Stimulated activated naive B cell treated with anti-CD40 and anti-IgM and Interleukin-4, amounts not matched to agents 10 μg/mL and 1 μg/mL and 100 μg/mL, for 72 hours (primary cell): ENCODE measurements at places on chromosomes 7 and 10.

DNA sequence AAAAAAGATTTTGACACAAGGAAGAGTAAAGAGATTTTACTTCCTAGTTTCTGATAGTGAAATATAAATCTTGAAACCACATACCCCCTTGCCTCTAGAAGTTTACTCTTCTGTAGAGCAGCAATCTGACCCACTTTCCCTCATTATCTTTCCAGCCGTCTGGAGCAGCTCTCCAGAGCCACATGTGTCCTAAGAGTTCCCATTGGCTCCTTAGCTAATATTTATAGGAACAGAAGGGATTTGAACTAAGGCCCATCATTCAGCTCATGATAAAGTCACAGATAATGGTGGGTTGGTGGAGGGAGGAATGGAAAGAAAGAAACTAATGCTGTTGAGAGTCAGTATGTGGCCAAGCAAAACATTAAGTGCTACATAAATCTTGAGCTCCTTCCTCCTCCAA, 121.8 kb downstream of the INHBA start:
- DNase-seq: no peak

- no peak for DNase-seq
Observed at GRCh38 chr10:1516492-1517165, 220.7 kb downstream of the ADARB2 start.

- no peak for DNase-seq
Observed at GRCh38 chr10:32412499-32412853, 33.5 kb upstream of the CCDC7 start.

DNA sequence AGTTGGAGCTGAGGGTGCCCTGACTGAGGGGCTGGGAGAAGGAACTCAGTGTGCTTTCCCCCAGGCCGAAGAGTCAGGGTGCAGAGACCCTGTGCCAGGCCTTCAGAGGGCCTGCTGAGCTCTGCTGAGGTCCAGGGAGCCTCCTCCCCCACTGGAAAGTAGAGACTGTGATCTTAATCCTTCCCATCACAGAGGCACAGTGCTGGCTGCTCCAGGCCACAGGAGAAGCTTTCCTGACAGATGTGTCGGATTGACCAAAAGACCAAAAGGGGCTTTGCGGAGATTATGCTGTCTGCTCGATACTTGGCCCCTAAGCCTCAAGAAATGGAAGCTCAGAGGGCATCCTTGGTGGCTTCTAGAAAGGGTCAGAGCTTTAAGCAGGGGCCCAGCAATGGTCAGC, 32.9 kb upstream of the BTRC start:
- DNase-seq: no peak

- no peak for DNase-seq
Observed at GRCh38 chr7:145092766-145093165, 256.9 kb upstream of the TPK1 start.

GRCh38 chr7:36198854-36199266, 45.8 kb downstream of the EEPD1 start:
- no peak for DNase-seq

DNA sequence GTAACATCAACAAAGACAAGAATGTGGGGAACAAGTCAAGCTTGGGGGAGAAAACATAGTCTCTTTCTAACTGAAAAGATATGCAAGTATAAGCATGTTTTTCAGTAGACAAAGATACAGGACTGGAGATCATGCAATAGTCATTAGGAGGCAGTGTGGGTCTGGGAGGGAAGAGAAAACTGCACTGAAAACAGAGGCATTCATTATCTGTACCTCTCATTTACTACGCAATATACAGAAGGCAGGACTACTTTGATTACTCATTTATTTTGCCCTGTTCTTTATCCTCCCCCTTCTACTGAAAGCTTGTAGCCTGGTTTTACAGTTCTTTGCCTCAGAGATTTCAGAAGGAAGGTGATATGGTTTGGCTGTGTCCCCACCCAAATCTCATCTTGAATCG, 341.2 kb downstream of the CRPPA start:
- no peak for DNase-seq

GRCh38 chr7:27435461-27435860, 192.9 kb downstream of the EVX1 start:
- no peak for DNase-seq

GRCh38 chr7:6179620-6180343, 92.6 kb downstream of the CYTH3 start:
- DNase-seq: no peak

DNA sequence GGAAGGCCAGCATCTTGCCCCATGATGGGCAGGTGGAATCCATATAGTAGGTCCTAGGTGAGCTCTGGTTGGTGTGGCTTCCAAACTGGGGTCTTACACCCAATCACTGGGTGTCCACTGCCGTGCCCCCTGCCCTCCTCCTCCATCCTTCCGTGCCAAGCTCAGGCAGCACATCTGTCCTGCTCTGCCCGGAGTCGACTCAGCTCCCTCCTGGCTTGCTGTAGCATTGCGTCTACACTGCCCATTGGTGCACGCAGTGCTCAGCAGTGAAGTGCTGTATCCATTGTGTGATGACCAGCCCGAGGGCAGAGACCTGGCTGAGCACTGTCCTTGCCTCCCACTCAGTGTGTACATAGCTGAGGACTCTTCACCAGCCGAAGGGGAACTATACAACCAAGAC, 148.4 kb downstream of the ADAM12 start:
- no peak for DNase-seq

- DNase-seq: no peak
Observed at GRCh38 chr7:156781972-156782371, 111.0 kb downstream of the LMBR1 start.

DNA sequence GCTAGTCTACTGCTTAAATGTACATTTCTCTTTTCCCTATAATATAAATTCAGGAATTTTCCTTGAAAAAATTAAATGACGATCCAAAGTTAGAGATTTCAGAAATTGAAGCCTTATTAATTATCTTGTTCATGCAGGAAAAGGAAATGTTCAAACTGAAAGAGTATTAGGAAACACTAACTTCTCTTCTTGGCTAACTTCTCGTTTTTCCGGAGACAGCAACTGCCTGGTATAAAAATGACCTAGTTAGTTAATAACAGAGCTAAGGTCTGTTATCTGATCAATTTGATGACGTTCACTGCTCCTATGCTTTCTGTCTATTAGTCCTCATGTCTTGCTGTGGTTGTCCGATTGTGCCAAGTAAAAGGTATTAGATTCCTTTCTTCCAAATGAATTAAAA, 212.5 kb downstream of the DGKB start:
- DNase-seq: no peak

DNA sequence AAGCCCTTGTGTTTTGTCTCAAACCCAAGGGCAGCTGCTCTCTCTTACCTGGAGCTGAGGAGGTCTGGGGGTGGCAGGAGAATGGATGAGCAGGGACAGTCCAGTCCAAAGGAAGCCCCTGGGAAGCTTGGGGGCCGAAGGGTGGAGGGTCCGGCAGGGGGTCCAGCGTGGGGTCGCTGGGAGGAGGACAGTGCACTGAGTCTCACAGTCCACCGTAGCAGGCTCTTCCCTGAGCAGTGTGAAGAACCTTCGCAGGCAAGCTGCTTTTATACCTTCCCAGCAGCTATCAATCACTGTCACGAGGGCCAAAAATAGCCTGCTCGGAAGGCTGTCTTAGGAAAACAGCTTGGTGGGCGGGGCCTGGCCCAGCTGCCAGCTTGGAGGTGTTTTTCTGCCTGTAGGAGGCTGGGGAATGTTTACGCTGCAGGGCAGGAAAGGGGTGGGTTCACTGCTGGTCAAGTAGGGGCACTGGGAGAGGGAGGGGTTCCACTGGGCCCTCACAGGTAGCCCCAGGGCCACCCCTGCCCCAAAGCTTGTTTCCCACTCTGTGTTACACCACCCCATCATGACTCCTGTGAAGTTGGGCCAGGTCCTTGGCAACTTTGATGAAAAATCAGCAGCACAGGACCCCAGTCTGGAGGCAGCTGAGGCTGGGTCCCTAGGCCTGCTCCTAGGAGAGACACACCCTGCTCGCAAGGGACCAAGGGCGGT, at the start of gene DEPP1:
TSS of gene DEPP1 (minus strand) at position 240 of the 711 bp plus-strand sequence. CDS start 779 bp downstream, outside the sequence.
- no peak for DNase-seq

- DNase-seq: peak; percentile 74
Observed at GRCh38 chr10:88385601-88386203, 197.4 kb downstream of the RNLS start.

- no peak for DNase-seq
Observed at GRCh38 chr10:132162021-132162531, 24.7 kb upstream of the DPYSL4 start.

DNA sequence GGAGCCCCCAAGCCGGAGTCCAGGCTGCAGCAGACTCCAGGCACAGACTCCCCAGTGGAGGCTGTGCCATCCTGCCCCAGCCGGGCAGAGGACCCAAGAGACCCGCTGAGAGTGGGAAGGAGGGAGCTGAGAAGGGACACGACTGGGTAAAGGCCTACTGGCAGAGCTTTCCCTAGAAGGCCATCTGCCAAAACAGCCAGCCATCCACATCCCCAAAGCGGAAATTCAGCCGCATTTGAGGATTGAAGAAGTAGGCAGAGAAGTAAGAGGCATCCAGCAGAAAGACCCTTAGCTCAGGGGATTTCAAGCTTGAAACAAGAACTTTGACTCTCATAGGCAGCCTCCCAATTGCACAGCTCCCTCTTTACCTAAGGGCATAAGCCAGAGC, 857 bp downstream of the CPXM2 start:
- DNase-seq: no peak

- peak; percentile 49 for DNase-seq
Observed at GRCh38 chr7:117791877-117792780, 81.1 kb downstream of the CTTNBP2 start.

DNA sequence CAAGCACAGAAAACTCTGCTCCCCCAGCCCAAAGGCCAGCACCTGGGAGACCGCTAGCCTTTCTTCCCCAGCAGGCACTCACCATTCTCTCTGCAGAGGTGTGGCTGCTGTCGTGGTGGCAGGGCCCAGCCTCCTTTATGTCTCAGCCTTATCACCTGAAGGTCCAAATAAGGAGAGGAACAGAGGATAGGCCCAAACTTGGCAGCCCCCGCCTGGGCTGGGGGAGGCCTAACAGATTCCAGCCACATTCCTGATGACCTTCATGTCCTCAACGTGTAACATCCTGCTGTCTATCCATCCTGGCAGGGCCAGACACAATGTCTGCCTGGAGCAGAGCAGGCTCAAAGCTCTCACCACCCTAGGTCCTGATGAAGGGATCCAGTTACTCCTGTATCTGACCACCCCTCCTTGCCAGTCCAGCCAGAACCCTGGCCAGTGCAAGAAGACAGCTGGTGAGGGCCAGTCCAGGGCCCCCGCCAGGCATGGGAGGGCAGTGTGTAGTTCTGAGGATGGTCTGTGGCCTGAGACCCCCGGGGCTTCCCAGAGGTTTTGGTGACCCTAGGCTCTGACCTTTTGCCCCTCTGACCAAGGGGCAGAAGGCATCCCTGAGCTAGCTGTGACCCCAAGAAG, at the start of gene MYL7:
TSS of gene MYL7 (minus strand) at position 112 of the 630 bp plus-strand sequence. CDS start at position 85, 27 bp downstream.
- DNase-seq: no peak

DNA sequence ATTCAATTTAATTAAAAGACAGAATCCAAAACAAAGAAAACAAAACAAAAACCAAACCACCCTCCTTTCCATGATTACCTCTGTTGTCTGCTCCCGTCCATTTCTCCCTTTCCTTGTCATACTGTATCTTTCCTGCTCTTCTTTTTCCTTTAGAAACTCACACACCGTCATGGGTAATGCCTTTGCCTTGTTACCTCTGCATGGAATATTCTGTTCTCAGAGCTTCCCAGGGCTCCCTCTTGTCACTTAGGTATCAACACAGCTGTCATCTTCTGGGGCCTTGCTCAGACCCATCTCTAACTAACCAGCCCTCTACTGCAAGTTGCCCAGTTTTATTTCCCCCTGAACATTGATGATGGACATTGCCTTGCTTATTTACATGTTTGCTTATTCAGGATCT, 30.2 kb upstream of the GIMAP8 start:
- no peak for DNase-seq

DNA sequence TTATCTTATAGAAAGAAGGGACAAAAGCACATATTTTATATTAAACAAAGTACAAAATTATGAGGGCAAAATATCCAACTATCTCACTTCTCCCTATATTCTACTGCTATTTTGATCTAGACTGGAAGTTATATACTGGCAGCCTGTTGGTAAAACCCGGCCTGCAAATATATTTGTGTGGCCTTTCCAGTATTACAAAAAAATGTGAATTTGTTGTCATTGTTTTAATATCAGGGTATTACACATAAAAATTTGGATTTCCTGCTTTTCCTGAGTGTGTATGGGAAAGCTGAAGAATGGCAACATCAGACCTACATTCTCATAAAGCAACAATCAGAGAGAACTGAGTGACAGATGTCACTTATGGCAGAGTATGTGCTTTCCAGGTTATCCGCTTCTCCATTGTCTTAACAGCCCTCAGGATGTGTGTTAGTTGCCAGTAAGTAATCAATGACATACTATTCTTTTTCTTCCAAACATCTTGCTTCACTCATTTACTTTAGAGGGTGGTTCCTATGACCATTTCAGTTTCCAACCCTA, 7.3 kb downstream of the SYPL1 start:
- DNase-seq: no peak

DNA sequence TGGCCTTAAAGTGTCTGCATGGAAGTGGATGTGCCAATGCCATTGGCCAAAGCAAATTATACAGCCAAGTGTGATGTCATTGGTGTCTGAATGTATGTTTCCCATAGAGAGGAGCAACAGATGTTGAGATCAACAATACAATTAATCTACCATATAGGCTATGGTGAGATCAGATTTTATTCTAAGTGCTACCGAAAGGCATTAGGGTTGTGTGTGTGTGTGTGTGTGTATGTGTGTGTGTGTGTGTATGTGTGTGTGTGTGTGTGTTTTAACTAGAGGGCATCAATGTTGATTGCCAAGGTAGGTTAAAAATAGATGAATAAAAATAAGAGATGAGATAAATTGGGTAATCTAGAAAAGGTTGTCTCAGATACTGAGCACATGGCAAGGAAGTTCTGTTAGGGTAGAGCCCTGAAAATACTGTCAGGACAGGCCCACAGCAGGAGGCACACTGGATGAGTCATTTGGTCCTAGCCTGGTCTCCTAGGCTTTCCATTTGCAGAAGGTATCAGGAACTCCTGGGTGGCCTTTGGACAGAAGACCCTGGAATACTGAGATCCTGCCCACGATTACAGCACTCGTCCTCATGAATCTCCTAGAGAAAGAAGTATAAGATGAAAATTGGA, 446.0 kb upstream of the PODXL start:
- no peak for DNase-seq

- DNase-seq: no peak
Observed at GRCh38 chr10:131810805-131811629, 89.8 kb upstream of the PPP2R2D start.

DNA sequence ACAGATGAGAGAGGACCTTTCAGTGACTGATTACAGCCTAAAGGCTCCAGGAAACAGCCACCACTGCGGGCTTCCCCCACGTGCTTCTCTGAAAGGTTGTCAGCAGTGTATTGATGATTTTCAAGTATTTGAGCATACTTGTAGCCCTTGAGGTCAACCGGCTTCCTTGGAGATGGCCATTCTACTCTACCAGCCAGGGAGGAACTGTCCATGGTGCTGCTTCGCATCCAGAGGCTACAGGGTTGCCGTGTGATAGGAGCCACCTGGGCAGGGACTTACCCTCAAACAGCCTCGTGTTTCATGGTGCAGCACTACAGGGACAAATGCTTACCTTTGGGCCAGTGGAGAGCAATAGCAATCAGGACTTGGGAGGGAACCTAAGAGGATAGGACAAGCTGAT, 179.5 kb downstream of the DPP6 start:
- DNase-seq: no peak
